ENCODE measurements at places on chromosomes 4 and X. TPM values are rescaled to one million over a fixed set of nuclear protein-coding genes. Genes with fewer than 3 reads are reported as not detected.

The DCAF8L2 gene
- not detected for total RNA-seq

The GJB1 gene
- total RNA-seq = not detected

The CLNK gene
- total RNA-seq = not detected

The OTC gene
- not detected for total RNA-seq

The LAS1L gene
- total RNA-seq = 23.9 TPM

The NLGN4X gene
- total RNA-seq = 5.3 TPM

The SERPINA7 gene
- not detected for total RNA-seq

The FABP2 gene
- not detected for total RNA-seq

The SPIN4 gene
- 1.3 TPM for total RNA-seq
